ENCODE measurements at places on chromosomes 12 and 14.
A peak's percentile ranks its signal among the peaks of the same experiment; 100 is the strongest.

- no peak for DNase-seq
These were observed 14.3 kb upstream of the PPP1R13B start for GRCh38 chr14:103861413-103862392.

DNA sequence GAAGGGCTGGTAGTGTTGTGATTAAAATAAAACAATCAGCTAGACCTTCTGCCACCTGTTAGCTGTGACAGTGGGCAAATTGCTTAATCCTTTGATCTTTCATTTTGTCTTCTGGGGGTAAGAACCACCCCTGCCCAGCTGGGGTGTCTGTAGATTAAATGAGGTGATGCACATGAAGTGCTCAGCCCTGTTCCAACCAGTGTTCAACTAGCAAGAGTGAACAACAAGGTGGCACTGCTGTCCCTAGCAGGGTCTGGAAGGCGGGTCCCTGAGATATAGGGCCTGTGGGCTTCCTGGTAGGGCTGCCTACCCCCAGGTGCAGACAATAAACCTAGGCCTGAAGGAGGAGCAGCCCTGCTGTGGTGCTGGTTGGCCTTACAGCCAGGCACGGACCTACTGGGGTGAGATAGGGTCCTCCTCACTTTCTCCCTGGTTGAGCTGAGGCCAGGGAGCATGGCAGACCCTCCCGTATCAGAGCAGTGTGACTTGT is 60.6 kb downstream of the ARL6IP4 start:
- peak; percentile 60 for DNase-seq

GRCh38 chr14:96574633-96575632 is 72.8 kb downstream of the PAPOLA start:
- no peak for DNase-seq

DNA sequence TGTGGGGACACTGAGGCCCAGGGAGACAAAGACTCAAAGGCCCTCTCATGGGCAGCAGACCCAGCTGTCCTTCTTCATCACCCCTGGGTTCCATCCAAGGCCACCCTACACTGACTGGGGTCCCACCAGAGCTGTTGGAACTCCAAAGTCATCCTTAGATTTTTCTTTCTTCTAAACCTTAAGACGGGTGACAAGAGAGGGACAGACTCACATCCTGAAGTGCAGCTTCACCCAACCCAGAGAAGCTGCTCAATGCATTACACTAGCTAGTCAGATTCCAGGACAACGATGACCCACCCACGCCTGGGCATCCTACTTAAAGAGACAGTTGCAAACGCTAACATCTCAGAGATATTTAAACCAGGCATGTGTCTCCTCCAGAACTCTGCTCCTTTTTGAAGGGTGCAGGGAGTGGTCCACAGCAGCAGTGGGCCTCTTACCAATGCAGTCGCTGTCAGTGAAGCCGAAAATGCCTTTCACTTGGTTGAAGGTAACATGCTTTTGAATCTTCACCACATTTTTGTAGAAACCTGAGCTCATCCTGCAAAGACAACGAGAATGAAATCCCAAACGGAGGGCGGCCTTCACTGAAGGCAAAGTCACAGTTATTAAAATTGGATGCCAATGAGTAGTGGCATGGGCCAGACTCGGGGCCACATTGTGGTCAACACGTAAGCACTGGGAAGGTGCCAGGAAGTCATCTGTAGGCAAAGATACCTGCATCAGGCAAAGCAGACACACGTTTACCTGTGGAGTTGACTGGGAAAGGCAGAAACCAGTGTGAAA is 23.4 kb downstream of the SLC25A47 start:
- DNase-seq, result no peak

- no peak for DNase-seq
These were observed 11.2 kb upstream of the LBHD2 start for GRCh38 chr14:103072595-103073366.

DNA sequence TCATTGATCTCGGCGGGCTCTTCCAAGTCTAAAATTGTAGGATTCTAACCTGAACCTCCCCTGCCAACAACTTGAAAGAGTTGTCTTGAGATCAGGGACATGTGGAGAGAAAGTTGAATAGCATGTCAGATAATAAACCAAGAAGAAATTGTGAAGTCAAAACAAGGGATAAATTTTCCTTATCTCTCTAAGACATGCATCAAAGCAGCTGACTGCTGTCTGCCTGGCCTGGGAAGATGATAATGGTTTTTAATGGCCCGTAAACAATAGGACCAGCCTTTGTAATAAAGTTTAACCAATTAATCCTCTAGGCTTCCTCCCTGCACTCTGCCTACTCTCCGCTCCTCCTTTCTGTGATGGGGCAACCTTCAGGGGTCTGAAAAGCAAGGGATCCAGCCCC is 67.9 kb downstream of the DPF3 start:
- DNase-seq, result no peak

GRCh38 chr12:97375310-97375709 is 87.3 kb upstream of the RMST start:
- DNase-seq, result no peak

- no peak for DNase-seq
These were observed 136.5 kb upstream of the CCND2 start for GRCh38 chr12:4137015-4137414.

DNA sequence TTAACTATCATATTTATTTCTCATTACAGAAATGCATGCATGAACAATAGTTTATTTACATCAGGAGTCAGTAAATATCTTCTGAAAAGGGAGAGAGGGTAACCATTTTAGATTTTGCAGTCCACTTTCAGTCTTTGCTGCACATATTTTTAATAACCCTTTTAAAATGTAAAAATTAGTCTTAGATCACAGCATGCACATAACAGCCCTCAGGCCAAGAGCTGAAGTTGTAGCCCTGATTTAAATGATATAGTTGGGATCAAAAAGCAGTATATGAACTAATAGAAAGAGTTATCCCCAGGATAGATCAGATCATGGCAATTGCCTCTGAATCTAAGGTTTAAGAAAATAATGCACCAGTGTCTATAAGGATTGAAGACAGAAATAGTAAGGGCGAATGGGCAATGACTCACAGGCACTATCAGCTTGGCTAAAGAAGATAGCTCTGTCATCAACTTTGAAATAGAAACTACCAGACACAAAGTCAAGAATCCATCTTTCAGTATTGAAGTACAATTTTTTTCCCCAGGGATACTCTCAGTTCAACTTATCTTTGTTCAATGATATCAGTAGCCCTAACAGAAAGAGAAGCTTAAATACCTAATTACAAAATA is 13.1 kb upstream of the CLEC7A start:
- DNase-seq, result no peak

DNA sequence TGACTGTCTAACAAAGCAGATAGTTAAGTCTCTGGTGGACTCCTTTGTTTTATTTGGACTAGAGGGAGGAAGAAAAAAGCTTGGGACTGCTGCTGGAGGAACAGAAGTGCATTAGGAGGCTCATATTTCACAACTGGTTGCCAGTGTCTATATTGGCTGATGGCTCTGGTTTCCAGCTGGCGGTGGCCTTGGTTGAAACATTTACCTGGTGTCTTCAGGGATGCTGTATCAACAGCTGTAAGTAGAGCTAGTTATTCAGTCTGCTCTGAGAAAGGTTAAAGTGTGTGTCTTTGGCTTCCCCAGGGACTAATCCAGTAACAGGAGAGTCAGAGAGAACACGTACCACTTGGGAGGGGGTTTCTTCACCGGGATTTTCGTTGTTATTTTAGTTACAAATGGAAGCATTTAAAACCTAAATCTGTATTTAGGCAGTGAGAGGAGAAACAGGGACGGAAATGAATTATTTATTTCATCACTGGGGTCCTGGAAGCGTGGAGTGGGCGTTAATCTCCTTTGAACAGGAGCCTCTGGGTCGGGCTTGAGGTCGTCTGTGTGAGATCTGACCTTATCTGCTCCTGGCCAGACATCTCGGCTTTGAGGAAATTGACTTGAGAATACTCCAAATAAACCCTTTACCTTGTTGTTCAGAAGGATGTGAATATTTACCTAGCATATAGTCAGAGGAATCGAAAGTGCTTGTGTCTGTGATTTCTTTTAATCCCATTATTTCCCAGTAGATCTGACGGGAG is 149.9 kb downstream of the NRXN3 start:
- DNase-seq, result peak; percentile 39

- DNase-seq, result no peak
These were observed 37.9 kb upstream of the PPM1A start for GRCh38 chr14:60211153-60211552.

- DNase-seq, result peak; percentile 56
These were observed 31.1 kb upstream of the MON2 start for GRCh38 chr12:62435303-62436163.

GRCh38 chr12:120126635-120127005 is 10.1 kb upstream of the RAB35 start:
- no peak for DNase-seq

GRCh38 chr12:2879853-2880252 is 2.8 kb downstream of the RHNO1 start:
- no peak for DNase-seq

DNA sequence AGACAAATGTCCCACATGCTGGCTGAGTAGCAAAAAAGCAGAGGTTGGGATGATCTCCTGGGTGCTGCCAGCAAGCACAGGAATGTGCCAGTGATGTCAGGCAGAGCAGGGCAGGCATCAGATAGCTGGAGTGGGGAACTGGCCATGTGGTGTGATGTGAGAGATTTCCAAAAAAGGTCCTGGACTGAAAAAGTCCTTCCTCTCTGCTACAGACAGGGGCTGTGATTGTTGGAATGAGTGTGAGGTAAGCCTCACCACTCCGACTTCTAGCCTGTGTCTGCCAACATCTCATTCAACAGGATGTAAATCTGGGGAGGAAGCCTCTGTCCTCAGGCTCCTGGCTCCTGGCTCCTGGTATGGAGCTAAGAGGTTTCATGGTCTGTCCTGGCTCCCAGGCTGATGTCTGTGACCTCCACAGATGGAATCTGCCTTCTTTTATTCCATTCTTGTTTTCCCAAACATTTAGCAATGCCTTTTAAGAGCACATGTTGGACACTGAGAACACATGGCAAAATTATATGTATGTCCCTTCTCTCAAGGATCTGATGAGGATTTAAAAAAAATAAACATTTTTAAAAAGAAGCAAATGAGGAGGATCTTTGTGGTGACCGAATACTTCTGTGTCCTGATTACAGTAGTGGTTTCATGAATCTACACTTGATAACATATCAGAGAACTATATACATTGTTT is 50.1 kb upstream of the STK38L start:
- DNase-seq, result no peak

DNA sequence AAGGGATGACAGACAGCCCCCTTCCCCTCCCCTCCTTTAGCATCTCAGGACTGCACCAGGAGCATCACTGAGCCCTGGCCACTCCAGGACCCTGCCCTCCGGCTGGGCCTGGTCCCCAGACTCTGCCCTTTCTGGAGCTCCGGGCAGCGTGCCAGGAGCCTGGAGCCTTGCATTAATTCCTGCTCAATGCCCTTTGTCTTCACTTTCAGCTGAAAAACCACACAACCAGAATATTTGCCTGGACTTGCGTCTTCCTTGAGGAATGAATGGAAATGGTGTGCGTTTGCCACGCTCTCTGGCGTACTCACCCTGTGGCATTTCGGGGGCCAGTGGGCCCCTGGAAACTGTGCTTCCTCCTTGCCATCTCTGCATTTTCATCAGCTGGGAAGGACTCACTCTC is 8.5 kb upstream of the RFLNA start:
- DNase-seq, result no peak

- no peak for DNase-seq
These were observed 123.1 kb downstream of the SRGAP1 start for GRCh38 chr12:63967358-63968145.

DNA sequence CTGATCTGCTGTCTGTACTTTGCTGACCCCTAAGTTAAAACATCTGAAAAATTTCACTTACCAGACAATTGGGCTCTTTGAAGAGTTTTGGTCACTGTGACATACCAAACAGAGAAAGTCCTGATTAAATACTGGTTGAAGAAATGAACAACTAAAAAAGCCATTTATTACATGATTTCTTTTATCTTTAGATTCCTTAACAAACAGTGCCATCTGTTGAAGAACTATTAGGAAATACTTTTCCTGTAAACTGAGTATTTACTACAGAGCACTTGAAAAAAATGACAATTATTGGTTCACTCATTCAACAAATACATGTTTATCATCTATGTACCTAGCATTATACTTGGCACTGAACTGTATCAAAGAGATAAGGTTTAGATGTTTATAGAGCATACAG is 6.5 kb upstream of the WASHC4 start:
- no peak for DNase-seq

DNA sequence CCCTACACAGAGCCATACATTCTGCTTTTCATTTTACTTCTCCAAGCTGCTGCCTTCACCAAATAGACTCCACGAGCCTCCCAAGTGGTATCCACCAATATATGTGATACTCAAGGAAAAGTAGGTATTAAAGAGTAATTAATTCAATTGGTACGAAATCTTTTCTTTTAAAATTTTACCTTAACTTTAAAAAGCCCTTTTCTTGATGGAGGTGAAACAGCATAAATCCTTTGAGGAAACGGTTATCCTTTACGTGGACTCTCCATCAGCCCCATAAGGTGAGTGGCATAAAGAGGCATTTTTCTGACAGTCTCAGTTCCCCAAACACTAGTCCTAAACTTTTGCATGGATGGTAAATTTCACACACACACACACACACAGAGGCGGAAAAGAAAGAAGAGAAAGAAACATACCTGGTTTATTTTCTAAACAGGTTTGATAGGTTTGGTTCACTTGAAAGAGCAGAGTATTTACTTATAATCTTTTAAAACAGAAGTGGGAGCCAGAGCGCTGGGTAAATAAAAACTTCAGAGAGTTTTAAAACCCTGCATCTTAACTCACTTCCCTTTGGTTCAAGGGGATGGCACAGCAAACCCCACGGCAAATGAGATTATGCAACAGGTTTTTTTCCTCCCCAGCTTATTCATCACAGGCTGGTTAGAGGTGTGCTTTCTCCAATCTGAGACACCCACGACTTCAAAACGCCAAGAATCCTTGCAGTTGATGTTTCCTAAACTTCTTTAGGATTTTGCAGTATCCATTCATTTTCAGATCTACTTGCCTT is 1.9 kb downstream of the DUSP16 start:
- DNase-seq, result peak; percentile 16

GRCh38 chr14:96216627-96217026 is 12.0 kb downstream of the BDKRB2 start:
- no peak for DNase-seq

DNA sequence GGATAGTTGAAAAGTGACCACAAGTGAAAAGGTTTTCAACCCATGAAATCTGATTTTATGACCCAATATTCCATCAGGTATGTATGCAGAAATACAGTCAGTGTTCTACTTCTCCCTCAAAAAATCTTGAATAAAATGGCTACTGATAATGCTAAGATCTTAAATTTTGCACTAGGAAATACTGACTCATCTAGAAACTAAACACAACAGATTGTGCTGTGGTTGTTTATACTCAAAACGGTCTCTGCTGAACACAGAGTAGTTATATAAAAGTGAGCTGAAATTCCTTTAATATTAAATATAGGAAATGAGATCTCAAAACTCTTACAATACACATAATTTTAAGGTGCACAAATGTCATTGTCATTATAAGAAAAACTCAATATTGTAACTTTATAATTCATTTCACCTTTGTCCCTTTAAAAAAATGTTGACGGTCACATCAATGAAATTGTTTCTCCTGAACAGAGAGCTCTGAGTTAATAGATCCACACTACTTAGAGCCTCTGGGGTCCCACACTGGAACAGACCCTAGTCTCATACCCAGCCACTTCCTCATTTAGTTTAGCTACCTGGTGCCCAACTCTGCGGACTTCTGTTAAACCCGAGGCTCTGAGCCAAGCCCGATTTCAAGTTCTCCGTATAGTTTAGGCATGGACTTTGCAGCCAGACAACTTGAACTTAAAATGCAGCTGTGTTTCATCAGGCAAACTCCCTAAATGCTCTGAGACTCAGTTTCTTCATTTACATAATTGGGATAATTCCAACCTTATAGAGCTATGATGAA is 9.3 kb downstream of the COCH start:
- DNase-seq, result no peak

- no peak for DNase-seq
These were observed 69.2 kb upstream of the OSBPL8 start for GRCh38 chr12:76628745-76629144.

Measured in WERI-Rb-1 (cell line).